ENCODE measurements at places on chromosomes 1 and 21.

DNA sequence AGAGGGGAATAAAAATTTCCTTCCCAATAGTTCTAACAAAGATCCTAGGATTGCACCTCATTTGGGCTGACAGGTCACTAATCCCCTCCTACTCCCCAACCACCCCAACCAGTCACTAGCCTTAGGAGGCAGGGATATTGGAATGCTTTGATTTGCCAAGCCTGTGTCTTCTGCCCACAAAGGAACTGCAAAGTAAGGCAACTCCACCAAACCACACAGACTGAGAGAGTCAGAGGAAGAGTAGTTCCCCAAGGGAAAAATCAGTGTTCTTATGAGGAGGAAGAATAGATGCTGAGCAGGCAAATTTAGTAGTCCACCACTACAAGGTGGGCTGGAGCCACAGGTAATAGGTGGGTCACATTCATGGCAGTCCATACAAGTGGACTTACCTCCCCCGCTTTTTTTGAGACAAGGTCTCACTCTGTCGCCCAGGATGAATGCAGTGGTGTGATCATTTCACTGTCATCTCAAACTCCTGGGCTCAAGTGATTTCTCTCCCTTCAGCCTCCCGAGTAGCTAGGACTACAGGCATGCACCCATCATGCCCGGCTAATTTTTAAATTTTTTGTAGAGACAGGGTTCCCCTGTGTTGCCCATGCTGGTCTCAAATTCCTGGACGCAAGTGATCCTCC lies 3.7 kb upstream of the TMEM39B start:
- DNase-seq = no peak

GRCh38 chr21:29187944-29188343 lies 57.5 kb downstream of the MAP3K7CL start:
- no peak for DNase-seq

GRCh38 chr1:59422921-59423575 lies 126.2 kb downstream of the FGGY start:
- no peak for DNase-seq

DNA sequence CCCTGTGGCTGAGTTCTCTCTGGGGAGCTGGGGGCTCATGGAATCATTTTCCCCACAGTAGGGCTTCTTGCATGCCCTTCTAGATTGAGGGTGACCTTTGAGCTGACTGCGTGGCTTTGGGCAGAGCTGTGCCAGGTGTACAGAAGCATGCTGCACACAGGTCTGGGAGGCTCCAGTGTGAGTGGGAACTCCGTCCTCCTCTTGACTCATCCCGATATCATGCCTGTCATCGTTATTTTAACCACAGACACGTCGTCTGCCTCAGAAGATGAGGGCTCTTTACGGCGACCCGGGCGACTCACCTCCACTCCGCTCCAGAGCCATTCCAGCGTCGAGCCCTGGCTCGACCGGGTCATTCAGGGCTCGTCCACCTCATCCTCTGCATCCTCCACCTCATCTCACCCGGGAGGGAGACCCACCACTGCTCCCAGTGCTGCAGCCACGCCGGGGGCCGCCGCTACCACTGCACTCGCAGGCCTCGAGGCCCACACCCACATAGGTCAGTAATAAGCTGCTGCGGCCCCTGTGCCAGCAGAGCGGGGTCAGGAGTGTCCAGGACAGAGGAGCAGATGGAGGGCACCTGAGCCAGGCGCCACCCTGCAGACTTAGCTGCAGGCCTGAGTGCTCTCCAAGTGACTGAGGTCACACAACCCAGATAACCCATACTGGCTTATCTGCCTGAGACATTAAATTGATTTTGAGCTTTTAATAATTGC lies 39.8 kb downstream of the DIP2A start:
- DNase-seq = no peak

DNA sequence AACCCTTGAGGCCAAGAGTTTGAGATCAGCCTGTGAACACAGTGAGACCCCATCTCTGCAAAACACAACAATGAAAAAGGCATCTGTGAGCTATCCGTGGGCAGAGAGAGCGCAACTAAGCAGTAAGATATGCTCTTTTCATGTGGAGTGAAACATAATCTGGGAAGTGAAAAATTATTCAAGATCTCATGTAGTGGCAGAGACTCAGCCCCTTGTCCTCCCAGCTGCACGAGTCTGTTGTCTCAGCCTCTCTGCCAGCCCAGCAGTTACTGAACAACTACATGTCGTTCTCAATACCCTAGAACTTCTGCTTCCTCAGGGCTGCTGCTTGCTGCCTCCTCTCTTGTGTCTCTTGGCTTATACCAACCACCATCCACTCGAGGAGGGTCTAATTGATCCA lies 61.3 kb upstream of the WDR26 start:
- DNase-seq = no peak

GRCh38 chr1:56867491-56867890 lies 12.9 kb downstream of the C8A start:
- DNase-seq = no peak

GRCh38 chr1:94105957-94106529 lies 14.9 kb downstream of the ABCA4 start:
- DNase-seq = no peak

GRCh38 chr1:88985692-88986091 lies 6.7 kb downstream of the KYAT3 start:
- DNase-seq = no peak

GRCh38 chr1:233512538-233512937 lies 101.4 kb upstream of the KCNK1 start:
- DNase-seq = no peak

GRCh38 chr1:39959651-39960333 lies 4.8 kb downstream of the MFSD2A start:
- no peak for DNase-seq

- no peak for DNase-seq
These were observed 50.9 kb upstream of the CNIH3 start for GRCh38 chr1:224565186-224565585.

GRCh38 chr1:85398391-85399064 lies 66.4 kb downstream of the DDAH1 start:
- no peak for DNase-seq

DNA sequence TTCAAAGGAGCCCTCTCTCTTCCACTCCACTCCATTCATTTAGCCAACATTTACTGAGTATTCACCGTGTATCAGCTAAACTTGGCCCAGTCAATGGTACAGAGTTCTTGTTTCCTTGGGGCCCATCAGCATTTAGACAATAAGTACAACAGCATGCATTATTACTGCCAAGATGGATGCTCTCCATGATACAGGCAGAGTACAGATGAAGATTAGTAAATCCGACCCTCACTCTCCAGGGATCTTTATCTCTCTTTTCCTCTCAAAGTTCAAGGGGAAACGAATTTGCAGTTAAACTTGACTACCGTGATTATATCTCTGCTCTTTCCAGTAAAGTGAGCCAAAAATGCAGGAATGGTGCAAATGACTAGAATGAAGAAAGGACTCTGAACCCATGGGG lies 184.6 kb upstream of the DUSP10 start:
- no peak for DNase-seq

DNA sequence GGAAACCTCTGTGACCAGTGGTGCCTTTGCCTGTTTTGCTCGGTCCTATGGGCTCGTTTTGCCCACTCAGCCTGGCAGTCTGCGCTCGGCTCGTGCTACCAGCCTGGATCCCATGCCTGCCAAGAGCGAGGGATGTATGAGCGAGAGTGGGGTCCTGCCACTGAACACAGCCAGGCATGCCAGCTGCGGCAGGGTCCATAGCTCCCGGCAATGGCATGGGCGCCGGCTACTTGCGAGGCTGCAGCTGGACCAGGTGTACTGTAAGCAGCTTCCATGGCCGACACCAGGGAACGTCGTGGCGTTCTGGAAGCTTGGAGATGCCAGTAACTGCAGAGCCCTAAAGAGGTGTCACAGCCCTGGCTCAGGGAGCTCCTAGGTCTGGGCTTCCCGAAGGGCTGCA lies 22.4 kb upstream of the TGFB2 start:
- DNase-seq = no peak

All from iPS DF 19.7 (cell line).